ENCODE measurements at places on chromosomes 1 and 21. TPM values are rescaled to one million over a fixed set of nuclear protein-coding genes. Genes with fewer than 3 reads are reported as not detected.

Gene OR2T11
- total RNA-seq = not detected

Gene VHLL
- total RNA-seq = not detected

Gene LCE2C
- not detected for total RNA-seq

Gene FBXO28
- total RNA-seq = 56.5 TPM

Gene CFH
- total RNA-seq = 53.4 TPM

Gene HPCA
- not detected for total RNA-seq

Gene ST6GALNAC5
- 10.3 TPM for total RNA-seq
